Thyroid gland (tissue), 4 donors: ENCODE measurements at places on chromosomes 12 and 14. TPM values are rescaled to one million over a fixed set of nuclear protein-coding genes. Genes with fewer than 3 reads are reported as not detected.

IL26 gene
- not detected for total RNA-seq

CNOT2 gene
- 177 TPM for total RNA-seq

MAP3K12 gene
- 5.2 TPM for total RNA-seq

SLC6A15 gene
- 1.3 TPM for total RNA-seq

- no peaks in the 10 kb centered on the region for H3K36me3 ChIP-seq
- H3K4me3 ChIP-seq, result no peak overlapping the region
- DNase-seq, result no peak
- H3K4me1 ChIP-seq, result no peaks in the 10 kb centered on the region
Observed at GRCh38 chr14:101127224-101127623, 223.7 kb upstream of the RTL1 start.

DNA sequence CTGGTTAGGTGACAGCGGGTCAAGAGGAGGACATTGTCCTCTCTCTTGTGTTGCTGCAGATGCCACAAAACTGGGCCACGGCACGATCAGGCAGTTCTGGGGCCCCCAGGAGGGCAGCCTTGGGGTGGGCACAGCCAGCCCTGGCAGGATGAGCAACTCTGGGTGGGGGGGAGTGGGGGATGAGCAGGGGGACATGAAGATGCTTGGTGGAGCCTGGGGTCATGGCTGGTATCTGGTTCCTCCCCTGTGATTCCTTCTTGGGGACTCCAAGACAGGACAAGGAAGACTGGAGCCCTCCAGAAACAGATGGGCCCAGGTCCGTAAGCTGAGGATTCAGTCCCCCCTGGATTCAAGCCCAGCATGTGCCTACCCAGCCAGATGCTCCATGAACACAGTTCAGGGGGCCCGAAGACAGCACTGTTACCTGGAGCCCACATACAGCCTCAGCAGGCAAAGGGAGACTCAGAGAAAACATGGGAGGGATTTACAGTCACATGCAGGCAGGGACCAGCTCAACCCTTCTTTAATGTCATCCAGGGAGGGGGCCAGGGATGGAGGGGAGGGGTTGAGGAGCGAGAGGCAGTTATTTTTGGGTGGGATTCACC is 10.4 kb downstream of the SERPINA1 start:
- H3K36me3 ChIP-seq, result no peaks in the 10 kb centered on the region
- H3K4me1 ChIP-seq, result no peaks in the 10 kb centered on the region
- no peak overlapping the region for H3K4me3 ChIP-seq
- H3K27ac ChIP-seq, result no peak overlapping the region
- H3K27me3 ChIP-seq, result no peaks in the 10 kb centered on the region

- DNase-seq, result no peak
- H3K4me1 ChIP-seq, result no peaks in the 10 kb centered on the region
- no peaks in the 10 kb centered on the region for H3K27me3 ChIP-seq
- no peak overlapping the region for H3K4me3 ChIP-seq
Observed at GRCh38 chr12:47236109-47236714, 156.5 kb upstream of the AMIGO2 start.

GRCh38 chr12:52788876-52789636 is 6.9 kb downstream of the KRT3 start:
- H3K4me3 ChIP-seq, result no peak overlapping the region
- no peak for DNase-seq
- H3K4me1 ChIP-seq, result peaks cover 9% of the 10 kb centered on the region
- H3K27me3 ChIP-seq, result no peaks in the 10 kb centered on the region
- no peak overlapping the region for H3K27ac ChIP-seq
- no peaks in the 10 kb centered on the region for H3K36me3 ChIP-seq
